ENCODE measurements at places on chromosomes 2 and 18. TPM values are rescaled to one million over a fixed set of nuclear protein-coding genes. Genes with fewer than 3 reads are reported as not detected.

Gene RPL31
- total RNA-seq: 1,732 TPM

Gene L3MBTL4
- not detected for total RNA-seq

Gene ASTL
- not detected for total RNA-seq

Gene MARCHF4
- total RNA-seq: 0.17 TPM

Gene WDR75
- 50.3 TPM for total RNA-seq

Gene PPP3R1
- total RNA-seq: 54.6 TPM

Gene ALPP
- 0.35 TPM for total RNA-seq

Gene CHRNG
- total RNA-seq: not detected
